ENCODE measurements at places on chromosomes 3 and 15.

- no peak for DNase-seq
Measured at GRCh38 chr3:150236316-150237082, 171.6 kb upstream of the TSC22D2 start.

GRCh38 chr3:153142961-153143360, 19.1 kb upstream of the RAP2B start:
- DNase-seq: no peak

DNA sequence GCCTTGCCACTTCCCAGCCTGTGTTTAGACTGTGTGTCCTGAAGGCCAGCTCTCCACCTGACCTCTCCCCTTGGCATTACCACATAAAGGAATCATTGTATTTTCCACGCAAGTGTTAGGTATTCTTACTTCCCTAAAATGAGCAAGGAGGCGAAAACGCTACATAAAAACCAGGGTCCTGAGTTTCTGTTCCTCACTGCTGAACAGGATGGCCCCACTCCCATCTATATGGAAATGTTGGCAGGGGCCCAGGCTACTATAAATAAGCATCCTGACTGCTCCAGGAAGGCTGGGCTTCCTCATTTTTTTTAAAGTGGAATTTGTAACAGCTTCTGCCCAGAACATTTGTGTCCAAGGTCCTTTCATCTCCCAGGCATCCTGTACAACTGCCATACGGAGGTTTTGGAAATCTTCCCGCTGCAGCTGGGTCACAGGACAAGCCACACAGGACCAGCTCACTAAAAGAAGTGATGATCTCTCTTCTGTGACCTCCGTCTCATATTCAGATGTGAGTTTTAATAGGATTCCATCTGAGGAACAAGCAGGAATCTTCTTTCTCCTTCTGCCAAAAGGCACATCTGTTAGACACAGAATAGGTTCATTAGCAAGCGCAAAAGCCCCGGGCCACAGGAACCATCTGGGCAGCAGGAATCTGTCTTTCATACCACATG, 56.4 kb upstream of the LIMD1 start:
- DNase-seq: no peak

GRCh38 chr15:38721568-38721945, 156.9 kb upstream of the RASGRP1 start:
- DNase-seq: no peak

DNA sequence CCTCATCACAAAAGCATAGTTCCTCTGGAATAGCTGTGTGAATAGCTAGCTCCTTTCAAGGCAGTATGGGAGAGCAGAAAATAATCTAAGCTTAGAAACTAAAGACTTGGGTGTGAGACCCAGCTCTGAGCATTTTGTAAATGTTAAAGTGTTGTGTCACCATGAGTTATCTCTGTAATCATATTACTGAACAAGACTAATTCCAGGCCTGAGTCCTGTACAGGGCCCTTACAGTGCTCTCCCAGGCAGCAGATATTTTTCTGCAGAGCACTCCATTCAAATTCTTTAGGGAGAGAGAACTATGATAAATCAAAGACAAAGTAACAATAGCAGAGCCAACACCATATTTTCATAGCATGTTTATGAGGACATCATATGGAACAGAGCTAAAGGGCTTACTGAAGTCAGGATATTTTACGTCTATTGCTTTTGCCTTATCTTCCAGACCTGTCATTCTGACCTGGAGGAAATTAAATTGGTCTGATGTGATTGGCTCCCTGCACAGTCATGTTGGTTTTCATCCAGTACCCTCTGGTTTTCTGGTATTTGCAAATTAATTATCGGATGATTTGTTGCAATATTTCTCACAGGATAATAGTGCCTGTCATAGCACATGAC, 172.6 kb upstream of the PPP2R3A start:
- DNase-seq: no peak

DNA sequence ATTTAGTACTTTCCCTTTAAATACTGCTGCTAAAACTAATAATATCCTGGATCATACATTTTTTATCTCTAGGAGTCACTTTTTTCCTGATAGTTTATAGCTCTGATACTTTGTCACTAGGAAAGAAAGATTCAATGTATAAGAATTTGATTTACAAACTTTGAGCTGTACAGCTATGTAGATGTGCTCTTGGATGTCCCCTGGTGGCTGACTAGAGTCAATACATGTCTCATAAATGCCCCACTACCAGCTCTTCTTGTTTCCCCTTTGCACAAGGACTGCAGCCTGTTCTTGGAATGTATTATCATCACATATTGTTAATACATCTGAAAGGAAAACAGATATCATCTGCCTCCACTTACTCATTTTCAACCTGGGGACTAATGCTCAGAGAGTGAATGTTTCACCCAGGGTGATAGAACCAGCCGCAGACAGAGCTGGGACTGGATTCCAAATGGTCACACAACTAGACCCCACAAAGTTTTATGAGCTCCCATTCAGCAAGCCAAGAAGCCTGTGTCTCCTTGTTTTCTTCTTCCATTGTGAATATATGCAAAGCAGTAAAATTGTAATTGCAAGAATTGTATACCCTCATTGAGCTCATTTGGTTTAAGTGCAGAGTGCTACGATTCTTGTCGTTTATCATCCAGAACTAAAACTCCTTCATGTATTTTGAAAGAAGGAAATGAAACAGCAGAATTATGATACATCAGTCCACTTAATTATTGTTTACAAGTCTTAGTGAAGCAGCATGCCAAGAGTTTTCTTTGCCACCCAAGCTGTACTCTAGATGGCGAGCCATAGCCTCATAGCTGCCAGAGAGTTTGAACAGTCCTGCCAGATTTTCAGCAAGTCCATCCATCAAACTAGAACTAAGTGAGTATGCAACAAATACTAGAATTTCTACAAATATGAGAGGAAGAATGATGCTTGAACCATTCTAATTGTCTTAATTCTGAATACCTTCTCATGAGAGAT, 261.6 kb upstream of the LMCD1 start:
- peak; percentile 31 for DNase-seq

- DNase-seq: no peak
Measured at GRCh38 chr3:46858456-46858855, 4.8 kb downstream of the MYL3 start.

DNA sequence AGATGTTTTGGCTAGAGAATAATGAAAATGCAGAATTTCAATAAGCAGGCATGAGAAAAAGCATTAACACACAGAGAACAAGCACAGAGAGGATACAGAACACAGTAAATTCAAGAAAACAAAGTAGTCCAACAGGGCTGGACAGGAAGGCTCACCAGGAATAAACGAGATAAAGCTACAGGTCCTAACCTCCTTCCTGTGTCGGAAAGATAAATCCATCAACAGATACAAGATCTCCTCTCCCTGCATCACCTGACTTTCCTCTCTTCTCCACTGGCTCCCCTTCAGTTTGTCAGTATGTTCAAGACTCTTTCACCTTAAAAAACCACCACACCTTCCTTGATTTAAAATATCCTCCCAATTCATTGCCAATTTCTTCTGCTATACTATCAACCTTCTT, 11.4 kb downstream of the CPEB1 start:
- no peak for DNase-seq

DNA sequence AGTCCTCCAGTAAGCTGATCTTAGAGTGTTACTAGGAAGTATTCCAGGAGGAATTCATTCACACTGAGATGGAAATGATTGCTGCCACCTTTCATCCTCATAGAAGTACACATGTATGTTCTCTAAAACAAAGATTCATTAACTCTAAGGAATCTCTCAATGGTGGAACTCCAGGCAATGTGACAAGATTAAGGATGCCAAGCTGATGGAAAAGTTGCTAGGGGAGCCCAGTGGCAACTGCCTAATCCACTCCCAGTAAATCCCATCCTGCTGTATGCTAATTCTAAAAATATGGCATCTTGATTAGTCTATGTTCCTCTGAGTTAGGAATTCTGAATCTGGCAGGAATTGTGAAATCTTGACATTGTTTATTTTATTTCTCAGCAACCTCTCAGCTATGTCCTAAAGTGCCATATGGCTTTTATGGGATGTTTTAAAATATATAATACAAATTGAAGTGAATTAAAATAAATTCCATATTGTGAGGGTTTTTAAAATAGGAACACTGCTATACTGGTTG, 210.0 kb upstream of the TRIM42 start:
- no peak for DNase-seq

DNA sequence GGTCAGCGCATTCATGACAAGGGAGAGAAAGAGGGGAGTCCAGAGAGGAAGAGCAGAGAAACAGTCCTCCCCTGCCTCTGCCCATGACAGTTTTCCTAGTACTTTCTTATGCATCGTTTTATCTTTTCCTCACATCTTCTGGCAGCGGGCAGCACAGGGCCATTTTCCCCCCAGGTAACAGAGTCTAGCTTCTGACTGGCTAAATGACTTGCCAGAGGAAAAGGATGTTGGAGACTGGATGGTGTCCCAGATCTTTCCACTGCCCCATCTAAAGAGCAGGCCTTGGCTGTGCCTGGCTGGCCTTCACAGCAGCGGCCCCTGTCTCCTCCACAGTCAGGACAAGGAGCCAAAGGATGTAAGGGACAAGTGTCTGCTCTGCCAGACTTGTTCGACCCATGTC, 59.3 kb downstream of the CTDSPL start:
- no peak for DNase-seq

- no peak for DNase-seq
Measured at GRCh38 chr3:144182501-144182900, 210.9 kb downstream of the DIPK2A start.

DNA sequence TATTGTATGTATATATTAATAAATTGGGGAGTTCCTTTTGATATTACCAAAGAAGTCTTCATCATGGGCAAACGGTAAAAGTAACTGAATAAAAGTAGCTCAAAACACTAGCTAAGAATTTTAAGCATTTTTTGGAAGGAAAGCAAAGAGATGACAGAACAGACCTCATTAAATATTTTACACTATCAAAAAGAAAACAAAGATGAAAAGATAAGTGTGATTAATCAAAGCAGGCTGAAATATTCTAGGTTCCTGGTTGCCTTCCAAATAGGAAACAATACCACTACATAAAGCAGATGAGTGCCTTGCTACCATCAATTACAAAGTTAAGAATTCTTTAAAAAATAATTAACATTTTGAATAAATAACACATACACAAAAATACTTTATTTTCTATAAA, 3.6 kb downstream of the NKIRAS1 start:
- DNase-seq: no peak

DNA sequence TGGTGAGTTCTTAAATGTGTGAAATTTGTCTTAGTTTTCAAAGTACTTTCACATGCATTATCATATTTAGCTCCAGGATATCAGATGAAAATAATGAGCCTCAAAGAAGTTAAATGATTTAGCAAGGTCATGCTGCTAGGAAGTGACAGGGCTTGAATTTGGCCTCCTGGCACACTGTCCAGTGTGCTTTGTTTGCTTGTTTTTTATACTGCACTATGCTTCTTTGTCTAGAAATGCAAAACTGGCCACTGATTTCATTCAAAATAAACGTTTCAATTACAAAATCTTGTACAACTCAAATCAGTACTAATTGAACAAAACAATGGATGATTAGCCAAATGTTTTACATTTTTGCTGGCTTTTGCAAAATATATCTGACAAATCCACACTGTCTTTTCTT, 583.3 kb upstream of the CBLB start:
- DNase-seq: no peak

DNA sequence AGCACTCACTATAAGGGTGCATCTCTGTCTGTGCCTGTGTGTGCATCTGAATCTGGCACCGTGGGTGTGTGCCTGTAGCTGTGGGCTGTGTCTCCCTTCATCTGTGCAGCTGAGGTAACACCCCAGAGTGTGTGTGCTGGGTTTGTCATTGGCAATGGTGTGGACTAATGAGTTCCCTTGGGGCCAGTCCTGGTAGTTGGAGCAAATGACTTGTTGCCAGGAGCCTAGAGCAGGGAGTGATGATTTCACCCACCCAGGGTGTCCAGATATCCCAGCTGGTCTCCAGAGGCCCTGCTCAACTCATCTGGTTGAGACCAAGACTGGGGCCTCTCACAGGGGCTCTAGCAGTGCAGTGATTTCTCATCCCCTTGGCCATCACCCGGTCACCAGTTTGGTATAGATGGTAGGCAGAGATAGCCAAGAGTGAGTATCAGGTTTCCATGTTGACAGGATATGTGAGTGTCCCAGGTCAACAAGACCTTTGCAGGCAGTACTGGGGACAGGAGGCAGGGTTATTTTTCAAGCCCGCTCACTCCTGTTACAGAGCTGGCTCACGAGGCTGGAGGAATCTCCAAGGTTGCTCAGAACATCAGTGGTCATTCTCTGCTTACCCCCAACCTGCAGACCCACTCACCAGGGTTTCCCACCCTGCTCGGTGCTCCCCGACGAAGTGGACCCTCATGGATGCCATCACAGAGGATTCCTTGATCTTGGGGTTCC, 4.1 kb upstream of the HDAC11 start:
- DNase-seq: no peak

- no peak for DNase-seq
Measured at GRCh38 chr3:52288674-52289073, 1.0 kb downstream of the GLYCTK start.

DNA sequence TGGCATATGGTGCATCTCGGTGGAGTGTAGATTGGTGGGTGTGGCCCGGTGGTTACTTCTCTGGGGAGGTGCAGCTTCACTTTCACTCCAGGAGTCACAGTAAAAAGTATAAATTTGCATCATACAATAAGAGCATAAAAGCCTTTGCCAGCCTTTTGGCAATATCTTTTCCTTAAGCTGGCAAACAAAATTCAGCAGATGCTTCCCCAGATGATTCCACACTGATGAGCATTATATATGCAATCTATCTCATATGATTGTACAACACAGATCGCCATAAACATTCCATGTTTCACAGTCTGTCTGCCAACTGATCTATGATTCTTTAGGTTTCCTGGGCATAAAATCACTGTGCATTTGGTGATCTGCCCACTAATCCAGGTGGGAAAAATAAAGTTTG, 120.2 kb upstream of the ALCAM start:
- no peak for DNase-seq

DNA sequence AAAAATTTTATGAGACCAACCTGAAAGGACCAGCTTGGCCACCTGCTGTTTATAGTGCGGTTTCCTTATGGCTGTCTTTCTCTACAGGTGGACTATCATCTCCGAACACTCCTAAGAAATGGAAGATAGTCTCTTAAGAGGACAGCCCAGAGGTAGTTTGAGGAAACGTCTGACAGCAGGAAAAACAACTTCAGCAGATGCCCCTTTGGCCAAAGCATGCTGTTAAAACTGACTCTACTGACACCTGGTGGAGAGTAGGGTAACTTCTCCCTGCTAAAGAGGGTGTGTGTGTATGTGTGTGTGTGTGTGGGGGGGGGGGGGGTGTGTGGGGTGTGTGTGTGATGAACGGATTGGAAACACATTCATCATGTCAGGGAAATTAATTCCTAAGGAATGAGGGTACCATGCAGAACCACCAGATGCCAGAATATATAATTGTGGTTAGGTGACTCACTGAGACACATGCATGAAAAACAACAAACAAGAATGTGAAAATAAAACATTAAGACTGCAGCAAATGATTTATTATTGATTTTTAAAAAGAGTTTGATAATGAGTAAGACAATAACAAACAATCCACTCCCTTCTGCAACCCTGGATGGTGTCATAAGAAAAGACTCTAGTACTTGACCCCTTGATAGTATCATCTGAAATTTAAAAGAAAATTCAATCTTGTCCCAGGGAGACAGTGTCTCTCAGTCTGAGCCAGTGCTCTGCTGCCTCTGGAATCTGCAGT, 256.5 kb downstream of the THRB start:
- DNase-seq: peak; percentile 38
